ENCODE measurements at places on chromosomes 13 and 19.

DNA sequence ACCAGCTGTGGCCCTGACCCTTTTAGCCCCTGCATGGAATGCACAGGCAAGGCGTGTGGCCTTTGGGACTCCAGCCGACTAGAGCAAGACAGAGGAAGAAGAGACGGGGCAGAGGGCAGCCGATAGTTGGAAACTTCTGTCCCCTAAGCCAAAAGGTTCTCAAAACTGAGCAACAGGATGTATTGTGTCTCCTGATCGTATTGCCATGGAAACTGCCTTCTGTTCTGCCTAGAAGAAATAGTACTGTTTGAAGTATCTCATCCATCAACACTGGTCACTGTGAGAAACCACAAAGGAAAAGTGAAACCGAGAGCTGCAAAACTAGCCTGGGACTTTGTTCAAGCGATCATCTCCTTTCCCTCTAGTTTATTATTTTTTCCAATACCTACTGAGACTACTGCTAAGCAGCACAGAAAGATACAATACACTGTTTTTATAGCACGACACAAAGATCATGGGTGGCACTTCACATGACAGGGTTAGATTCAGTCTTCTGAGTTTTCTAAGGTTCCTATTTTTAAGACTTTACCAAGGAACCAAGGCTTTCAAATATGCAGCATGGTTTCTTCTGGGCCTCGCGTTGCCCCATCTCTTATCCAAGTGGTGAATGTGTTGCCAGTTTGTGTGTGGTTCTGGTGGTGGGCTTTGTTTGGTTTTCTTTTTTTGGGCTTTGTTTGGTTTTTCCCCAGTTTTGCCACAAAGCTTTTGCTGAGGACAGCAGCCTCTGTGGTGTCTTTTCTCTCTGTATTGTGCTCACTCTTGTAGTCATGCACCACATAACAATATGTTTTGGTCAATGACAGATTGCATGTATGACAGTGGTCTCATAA is 49.3 kb upstream of the GPR183 start:
- DNase-seq = peak; percentile 85

DNA sequence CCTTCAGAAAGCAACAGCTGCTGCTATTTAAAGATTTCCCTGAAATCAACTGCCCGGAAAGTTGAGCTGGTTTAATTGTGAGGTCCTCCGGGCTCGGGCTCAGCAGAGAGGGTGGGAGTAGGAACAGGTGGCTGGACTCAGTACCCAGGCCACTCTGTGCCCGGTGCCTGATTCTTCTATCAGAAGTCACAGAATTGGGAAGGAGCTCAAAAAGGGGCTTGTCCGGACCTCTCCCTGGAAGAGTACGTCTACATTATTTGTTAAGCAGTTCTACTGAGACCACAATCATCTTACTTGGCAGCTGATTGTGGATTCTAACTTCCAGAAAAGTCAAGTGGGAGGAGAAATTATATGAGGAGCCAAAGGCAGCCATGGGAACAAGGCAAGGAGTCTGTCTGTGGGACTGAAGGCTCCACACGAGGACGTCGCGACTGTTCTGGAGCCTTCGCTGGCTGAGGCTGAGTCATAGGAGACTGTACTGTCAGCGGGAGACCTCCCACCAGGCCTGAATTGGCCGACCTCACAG is 91.7 kb upstream of the ANKRD10 start:
- no peak for DNase-seq

GRCh38 chr13:109401891-109402290 is 384.5 kb downstream of the IRS2 start:
- no peak for DNase-seq

DNA sequence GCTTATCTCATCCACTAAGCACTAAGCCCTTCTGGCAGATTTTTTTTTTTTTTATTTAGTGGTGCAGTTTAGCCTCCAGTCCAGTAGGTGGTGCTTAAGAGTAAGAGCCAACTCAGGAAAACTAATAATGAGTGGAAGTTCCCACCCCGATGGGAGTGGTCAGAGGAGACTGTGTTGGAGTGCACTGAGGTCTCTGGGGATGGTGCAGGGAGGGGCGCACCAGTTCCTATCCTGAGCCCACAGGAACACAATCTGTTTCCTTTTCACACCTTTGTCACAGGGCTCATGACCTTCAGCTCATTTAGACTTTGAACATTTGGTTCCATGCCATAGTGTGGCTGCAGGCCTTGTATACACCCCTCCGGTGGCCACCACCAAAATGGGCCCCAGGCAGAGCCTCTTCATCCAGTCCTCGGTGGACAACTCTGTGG is 367.4 kb downstream of the SPRY2 start:
- peak; percentile 11 for DNase-seq

DNA sequence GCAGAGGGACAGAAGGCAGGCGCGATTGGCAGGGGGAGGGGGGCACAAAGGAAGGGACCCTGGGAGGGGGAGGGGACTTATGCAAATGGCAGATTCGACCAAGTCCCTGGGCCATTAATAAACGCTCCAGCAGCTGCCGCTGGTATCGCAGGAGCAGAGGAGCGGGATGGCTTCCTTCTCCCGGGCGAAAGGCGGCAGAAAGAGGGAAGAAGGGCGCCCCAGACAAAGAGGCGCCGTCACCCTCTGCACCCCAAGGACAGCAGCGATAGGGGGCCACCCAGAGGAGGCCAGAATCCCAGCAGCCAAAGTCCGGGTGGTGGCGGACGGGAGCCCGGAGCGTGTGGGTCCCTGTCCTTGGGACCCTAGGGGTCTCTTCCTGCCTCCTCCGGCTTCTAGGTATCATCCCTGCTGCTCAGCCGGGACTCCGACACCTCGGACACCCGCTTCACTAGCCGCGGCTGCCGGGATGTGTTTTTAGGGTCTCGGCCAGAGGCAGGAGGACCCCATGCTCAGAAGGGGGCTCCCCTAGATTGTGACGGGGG is 1.9 kb downstream of the PTPRS start:
- DNase-seq = no peak

GRCh38 chr13:108102771-108103170 is 112.6 kb downstream of the LIG4 start:
- no peak for DNase-seq

- no peak for DNase-seq
Observed at GRCh38 chr19:41339936-41340335, 13.8 kb downstream of the TGFB1 start.

GRCh38 chr13:84136582-84136981 is 254.3 kb upstream of the SLITRK1 start:
- DNase-seq = no peak

GRCh38 chr13:21040120-21040826 is 21.1 kb downstream of the LATS2 start:
- DNase-seq = no peak

DNA sequence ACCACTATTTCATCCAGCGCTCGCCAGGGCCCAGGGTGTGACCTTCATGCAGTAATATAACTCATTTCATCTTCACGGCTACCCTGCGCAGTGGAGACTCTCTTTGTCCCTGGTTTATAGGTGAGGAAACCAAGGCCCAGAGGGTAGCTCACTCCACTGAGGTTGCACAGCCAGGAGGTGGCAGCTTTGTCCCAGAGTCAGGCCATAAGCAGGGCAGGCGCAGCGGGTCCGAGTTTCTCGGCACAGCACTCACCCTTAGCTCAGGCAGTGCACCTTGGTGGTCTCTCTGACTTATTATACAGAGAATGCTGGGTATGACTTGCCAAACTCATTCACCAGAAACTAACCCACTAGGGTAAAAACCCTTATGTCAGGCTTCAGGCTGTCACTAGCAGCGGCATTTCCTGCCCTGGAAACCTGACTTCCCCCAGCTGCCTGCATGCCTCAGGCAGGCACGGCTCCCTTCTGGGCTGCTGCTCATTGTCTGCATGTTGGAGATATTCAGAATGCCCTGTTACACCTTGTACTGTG is 24.5 kb downstream of the PPP5C start:
- no peak for DNase-seq

DNA sequence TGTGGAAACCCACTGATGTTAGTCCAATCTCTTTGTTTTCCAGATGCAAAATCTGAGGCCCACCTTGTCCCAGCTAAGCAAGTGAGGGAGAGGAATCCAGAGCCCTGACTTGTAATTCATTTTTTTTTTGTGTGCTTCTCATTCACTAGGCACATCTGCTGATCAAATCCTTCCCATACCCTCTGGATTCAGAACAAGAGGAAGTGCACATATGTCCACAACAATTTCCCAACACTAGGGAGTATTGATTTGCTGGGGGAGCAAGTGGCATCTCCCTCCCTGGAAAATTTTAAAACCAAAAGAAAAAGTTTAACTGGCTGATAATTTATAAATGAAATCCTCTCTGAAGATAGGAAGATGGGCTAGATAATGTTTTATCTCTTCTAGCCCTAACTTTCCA is 94.6 kb upstream of the RFC3 start:
- no peak for DNase-seq

- no peak for DNase-seq
Observed at GRCh38 chr19:7460562-7460966, 28.3 kb downstream of the PEX11G start.

- DNase-seq = no peak
Observed at GRCh38 chr19:29796173-29796573, 15.6 kb upstream of the CCNE1 start.

DNA sequence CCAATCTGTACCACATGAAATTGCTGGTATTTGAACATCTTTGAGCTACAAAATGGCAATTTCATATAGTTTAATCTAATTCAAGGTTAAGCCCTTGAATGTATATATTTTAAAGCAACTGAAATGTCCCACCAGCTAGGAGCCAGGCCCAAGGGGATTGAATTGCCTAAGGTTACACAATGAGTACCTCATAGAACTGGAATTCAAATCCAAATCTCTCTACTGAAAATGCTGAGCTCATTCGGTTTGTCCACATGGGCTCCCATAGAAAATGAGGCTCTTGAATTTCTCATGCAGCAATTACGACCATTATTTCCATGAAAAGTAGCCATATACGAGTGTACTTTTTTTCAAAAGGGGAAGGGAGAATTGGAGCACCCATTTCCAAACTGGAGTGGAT is 31.5 kb upstream of the FNDC3A start:
- DNase-seq = no peak

- DNase-seq = no peak
Observed at GRCh38 chr13:30373727-30374126, 48.6 kb upstream of the UBE2L5 start.

DNA sequence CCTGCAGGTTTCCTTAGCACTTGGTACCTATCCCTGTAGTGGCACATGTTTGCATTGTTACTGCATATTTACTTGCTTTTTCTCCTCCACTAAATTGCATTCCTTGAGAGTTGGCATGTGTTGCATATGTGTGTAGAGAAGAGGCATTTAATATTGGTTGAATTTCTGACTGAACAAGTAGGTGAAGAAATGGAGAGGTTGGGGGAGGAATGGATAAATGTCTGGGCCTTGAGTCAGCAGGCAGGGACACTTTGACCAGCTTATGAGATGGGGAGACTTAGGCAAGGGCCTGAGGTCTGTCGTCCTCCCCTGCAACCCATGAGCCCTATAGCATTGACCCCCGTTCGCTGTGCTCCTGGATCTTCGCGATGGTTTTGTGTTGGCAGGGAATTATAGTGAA is 2.0 kb upstream of the GPR18 start:
- DNase-seq = no peak

- no peak for DNase-seq
Observed at GRCh38 chr19:51119611-51120010, 5.1 kb upstream of the SIGLEC9 start.

DNA sequence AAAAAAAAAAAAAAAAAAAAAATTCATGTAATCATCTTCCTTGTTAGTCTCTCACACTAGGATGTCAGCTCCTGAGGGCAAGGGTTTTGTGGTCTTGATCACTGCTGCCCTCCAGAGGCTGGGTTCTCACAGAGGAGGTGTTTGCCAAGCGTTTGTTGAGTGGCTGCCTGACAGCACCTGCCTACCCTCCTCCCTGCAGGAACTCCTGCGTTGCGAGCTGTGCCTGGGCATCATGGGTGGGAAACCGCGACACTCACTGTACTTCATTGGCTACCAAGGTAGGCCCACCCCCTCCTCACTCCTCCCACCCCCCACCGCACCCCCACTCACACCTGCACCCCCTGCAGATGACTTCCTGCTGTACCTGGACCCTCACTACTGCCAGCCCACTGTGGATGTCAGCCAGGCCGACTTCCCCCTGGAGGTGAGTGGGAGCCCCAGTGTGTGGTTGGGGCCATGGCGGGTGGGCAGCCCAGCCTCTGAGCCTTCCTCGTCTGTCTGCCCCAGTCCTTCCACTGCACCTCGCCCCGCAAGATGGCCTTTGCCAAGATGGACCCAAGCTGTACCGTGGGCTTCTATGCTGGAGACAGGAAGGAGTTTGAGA is 8.1 kb downstream of the ATG4D start:
- peak; percentile 16 for DNase-seq

- DNase-seq = no peak
Observed at GRCh38 chr19:34243876-34244578, 10.3 kb upstream of the GARRE1 start.

DNA sequence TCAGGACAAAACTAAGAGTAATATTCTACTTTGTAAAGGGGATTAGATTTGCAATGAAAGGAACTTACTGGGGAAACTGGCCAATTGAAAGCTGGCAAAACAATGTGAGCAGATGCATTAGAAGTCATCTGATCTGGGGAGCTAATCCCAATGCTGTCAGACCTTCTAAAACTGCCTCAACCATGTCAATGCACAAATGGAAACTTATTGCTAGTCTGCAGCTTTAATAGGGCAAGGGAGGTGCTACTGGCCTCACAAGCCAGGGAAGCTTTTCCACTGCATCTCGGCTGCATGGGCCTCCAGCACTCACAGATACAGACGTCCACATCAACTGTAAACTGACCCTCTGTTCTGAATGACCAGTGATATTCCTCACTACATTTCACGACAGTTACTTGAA is 154.2 kb downstream of the LHFPL6 start:
- DNase-seq = no peak

DNA sequence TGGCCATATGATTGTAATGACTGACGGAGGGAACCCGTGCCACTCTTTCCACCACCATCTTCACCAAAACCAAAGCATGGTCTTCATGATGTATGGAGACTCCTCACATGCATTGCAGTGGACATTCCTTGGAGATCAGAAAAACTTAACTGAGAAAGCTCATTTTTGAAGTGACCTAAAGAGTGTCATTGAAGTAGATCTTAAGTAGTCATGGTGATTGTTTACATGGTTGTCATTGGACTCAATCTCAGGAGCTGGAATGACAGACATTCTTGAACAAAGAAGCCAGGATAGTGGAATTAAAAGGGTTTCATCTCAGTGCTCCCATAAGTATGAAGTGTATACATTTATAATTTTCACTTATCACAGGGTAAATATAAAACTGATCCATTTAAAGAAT is 236.7 kb upstream of the IPO5 start:
- DNase-seq = no peak

GRCh38 chr13:44303681-44304432 is 69.8 kb upstream of the SERP2 start:
- DNase-seq = no peak

GRCh38 chr19:29680447-29680846 is 15.2 kb downstream of the PLEKHF1 start:
- DNase-seq = peak; percentile 66

Measured in Kasumi-1 (cell line).